ENCODE measurements at places on chromosomes 11 and 22.

GRCh38 chr11:121866754-121867153 is 249.3 kb downstream of the BLID start:
- no peak for DNase-seq

DNA sequence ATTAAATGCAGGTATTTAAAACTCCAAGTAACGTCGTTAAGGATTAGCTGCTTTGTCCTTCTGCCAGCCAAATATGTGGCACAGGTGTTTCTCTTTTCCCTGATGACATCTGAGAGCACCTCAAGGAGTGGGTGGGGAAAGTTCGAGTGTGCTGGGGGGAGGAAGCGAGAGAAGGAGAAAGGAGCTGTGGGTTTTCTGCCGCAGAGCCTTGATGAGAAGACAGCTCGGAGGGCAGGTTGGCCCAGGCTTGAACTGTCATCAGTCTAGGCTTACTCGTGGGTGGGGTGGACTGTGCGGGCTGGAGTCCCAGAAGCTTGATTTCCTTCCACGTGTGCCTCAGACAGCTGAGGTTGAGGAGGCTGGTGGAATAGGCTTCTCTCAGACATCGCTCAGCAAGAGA is 15.2 kb upstream of the SORL1-AS1 start:
- no peak for DNase-seq

DNA sequence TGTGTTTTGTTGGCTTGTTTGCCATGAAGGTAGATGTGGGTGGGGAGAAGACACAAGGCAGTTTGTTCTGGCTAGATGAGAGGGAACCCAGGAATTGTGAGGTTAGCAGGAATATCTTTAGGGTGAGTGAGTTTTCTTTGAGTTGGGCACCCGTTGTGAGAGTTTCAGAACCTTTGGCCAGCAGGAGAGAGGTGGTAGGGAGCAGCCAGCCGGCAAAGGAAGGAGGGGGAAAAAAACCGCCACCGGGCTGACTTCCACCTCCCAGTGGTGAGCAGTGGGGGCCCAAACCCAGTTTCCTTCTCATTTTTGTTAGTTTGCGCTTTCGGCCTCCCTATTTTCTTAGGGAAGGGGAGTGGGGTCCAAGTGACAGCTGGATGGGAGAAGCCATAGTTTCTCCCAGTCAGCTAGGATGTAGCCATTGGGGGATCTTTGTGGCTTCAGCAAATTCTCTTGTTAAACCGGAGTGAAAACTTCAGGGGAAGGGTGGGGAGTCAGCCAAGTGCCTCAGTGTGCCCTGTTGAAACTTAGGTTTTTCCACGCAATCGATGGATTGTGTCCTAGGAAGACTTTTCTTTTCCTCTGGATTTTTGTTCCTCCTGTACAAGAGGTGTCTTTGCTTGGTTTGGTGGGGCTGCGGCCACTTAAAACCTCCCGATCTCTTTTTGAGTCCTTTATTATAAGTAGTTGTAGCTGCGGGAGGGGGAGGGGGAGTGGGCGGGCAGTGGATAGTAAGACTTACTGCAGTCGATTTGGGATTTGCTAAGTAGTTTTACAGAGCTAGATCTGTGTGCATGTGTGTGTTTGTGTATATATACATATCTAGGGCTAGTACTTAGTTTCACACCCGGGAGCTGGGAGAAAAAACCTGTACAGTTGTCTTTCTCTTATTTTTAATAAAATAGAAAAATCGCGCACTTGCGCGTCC is 1.1 kb upstream of the GCAT start:
- DNase-seq = peak; percentile 39

- no peak for DNase-seq
Measured at GRCh38 chr11:94584978-94585377, 17.8 kb downstream of the PIWIL4 start.

GRCh38 chr11:14075118-14076078 is 112.9 kb downstream of the SPON1 start:
- DNase-seq = no peak

Measured in SK-MEL-5 (cell line).